ENCODE measurements at places on chromosomes 11 and 22.
A peak's percentile ranks its signal among the peaks of the same experiment; 100 is the strongest.

GRCh38 chr11:57711414-57712255 lies at the start of gene MED19:
TSS of gene MED19 (minus strand) at chr11:57712215. CDS start at chr11:57712179, 36 bp downstream.
- no peak for DNase-seq

DNA sequence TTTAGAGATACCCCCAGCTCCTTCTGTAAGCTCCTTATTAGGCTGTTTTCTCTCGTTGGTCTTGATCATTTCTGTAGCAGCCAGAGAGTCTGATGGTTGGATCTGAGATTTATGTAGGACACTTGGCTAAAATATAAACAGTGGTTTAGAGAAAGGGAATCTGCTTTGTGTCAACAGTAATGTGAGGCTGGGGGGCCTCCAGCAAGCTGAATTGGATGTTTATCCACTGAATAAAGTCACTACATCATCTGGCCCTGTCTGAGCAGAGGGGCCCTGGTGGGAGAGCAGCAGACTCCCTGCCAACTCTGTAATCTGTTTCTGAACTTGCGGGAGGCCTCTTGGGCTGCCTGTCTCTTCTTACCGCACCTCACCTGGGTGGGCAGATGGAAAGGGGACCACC lies 328.5 kb upstream of the PLET1 start:
- DNase-seq, result no peak

GRCh38 chr11:128213461-128213860 lies 373.9 kb downstream of the ETS1 start:
- DNase-seq, result no peak

DNA sequence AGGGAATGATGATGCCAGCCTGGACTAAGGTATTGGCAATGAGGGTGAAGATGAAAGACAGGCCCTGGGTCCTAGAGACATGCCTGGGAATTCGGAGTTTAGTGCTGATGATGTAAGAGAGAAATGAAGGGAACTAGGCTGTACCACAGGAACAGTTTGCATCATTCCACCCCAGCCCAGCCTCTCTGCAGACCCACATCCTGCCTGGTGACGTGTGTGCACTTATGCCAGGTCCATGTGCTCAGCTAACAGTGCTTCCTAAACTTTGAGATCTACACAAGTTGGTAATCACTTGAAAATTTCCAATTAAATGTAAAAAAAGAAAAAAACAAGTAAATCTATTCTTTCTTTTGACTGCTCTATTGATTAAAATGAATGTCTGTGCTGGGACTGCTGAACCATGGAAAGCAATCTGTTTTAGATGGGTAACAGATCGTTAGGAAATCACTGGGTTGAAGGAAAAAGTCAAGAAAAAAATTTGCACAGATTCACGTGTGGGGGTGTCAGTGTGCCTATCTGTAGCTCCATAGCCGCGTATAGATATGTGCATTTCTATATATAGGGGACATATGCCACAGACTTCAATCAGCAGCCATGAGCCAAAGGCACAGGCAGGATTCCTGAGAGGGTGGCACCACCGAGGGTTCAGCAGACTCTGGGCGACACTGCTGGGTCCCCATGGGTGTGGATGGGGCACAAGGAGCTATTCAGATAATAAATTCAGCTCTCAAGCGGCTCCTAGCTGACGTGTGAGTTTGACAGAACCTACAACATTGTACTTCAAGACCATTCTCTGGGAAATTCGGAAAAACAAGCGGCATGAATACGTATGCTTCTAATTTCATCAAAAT lies 131.1 kb upstream of the OPCML start:
- DNase-seq, result no peak

- DNase-seq, result no peak
Observed at GRCh38 chr11:36436064-36436463, 74.0 kb downstream of the TRAF6 start.

DNA sequence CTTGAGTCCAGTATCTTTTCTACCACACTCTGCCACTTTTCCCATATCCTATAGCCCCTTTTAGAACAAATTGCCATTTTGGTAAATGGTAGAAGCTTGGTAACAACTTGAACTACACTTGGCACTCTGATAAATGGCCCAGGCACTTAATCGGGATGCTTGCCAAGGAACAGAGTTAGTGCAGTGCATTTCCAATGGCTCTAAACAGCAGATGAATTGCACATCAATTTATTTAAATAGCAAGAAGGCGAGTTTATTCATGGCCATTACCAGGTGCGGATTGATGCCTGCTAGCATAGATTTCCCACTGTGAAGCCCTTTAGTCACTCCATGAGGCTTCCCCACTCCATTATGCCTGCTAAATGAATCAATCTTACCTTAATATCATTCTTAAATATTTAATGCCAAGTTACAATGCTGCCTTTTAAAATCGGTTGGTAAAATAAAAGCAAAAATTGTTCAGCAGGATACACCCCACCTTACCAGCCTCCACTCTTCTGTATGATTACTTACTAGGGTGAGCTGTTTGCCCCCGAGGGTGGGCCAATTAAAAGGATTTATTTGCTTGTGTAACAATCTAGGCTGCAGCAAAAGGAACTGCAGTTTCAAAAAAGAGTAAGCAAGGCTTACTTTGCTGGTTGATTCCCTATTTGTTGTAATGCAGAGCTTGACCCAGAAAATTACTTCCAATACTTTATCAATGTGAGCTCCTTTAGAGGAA lies 136.0 kb upstream of the ARHGAP42 start:
- DNase-seq, result no peak

DNA sequence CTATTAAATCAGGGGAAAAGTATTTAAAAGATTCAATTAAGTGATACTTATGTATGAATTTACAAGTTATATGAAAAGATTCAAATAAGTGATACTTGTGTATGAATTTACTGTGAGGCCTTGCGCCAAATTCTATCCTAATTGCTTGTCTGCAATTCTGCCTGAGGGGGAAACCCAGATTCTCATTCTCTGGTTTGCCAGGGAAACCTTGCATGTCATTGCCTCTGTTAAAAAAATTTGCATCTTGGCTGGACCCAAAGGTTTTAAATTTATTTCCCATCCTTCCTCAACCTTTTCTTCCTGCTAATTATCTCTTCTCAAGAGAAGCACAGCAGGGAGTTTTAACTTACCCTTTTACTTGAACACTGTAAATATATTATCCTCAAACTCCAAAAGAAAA lies 13.8 kb downstream of the OLFML1 start:
- no peak for DNase-seq

- DNase-seq, result no peak
Observed at GRCh38 chr22:31241200-31241599, 29.1 kb downstream of the LIMK2 start.

DNA sequence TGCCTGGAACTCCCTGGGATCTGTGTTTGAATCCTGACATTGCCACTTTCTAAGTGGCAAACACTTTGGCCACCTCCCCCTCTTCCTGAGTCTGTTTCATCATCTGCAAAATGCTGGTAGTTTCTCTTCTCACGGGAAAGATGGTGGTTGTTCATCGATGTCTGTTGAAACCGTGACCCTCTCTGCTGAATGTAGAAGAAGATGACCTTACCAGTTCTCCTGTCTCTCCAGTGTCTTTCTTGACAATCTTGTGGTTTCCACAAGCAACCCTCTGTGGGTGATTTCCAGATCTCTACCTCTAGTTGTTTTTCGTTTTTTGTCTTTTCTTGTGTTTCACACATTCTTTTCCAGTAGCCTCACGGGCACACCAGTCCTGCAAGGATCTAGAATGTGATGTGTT lies 27.5 kb downstream of the ZBTB16 start:
- no peak for DNase-seq

DNA sequence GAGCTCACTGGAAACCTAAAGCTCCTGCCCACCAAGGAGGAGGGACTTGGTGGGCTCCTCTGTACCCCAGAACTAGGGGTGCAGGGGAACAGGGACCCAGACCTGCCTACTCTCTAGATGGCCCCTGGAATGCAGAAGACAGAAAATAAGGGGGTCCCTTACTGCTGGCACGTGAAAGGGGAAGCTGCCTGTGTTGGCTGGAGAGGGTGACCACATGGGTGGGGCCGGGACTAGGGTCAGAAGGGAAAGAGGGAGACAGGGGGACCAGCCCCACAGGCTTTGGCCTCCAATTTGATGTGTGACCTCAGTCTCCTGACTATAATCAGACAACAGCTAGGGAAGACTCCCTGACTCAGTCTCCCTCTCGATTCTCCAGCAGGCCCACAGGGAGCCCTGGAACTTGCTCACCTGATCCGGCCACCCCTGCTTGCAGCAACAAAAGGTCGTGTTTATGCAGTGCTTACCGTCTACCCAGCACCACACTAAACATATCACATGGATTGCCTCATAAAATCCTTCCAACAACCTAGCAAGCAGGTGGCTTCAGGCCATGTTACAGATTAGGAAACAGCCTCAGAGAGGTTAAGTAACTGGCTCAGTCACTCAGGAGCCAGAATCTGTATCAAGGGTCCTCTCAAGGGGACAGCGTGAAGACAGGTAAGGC lies 10.2 kb downstream of the ARAP1 start:
- no peak for DNase-seq

DNA sequence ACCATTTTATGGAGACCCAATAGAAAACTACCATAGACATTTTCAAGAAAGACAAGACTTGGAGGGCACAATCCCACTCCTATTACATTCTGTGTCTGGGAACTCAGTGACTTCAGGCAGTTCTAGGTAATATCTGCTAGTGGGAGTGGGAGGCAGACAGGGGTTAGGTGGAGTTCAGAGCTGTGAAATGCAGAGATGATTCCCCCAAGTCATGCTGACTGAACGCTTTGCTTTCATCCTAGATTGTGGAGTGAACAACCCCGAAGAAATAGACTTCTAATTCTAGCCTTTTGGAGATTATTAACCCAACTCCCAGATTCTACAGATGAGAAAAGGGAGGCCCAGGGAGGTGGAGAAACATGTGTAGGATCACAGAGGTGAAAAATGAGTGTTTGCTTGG lies 437.8 kb upstream of the CADM1 start:
- DNase-seq, result no peak

- DNase-seq, result no peak
Observed at GRCh38 chr11:43021466-43021865, 290.3 kb upstream of the API5 start.

DNA sequence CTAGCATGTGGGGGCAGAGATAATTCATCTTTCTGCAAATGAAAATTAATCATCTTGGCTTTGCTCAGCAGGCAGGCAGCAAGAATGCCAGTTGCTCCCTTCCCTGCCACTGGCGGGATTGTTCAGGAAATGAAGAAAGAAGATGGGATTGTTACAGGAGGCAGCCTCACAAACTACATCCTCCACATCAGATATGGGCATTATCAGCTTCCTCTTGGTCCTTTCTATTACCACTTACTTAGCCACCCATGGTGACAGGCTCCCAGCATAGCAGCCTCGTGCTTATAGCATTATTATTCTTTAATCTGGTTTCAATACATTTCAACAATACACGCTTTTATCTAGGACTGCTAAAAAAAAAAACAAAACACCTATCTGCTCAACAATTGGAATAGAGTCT lies 461.6 kb upstream of the ISX start:
- DNase-seq, result no peak

DNA sequence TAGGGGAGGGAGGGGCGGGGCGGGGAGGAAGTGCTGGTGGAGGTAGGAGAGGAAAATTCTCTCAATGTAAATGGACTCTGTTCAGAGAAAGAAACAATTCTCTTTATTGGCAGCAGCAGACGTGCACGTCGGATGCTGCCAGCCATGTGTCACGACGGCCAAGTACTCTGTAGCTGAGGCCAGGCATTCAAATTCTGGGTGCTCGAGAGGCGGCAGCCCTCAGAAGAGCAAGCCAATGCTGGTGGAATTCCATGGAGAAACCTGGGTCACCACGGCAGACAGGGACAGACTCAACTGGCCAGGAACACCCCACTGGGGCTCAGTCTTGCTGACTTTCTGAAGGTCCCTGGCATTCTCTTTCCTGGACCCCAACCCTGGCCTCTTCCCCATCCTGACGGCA lies 90.8 kb downstream of the ABTB2 start:
- no peak for DNase-seq

GRCh38 chr11:29985248-29985647 lies 31.6 kb downstream of the KCNA4 start:
- DNase-seq, result no peak

- no peak for DNase-seq
Observed at GRCh38 chr22:24066865-24067264, 55.8 kb downstream of the CABIN1 start.

- no peak for DNase-seq
Observed at GRCh38 chr22:20111045-20111688, 4.7 kb upstream of the RANBP1 start.

GRCh38 chr11:129410395-129410960 lies 34.8 kb downstream of the BARX2 start:
- no peak for DNase-seq

- no peak for DNase-seq
Observed at GRCh38 chr22:30557243-30557642, 10.7 kb upstream of the SEC14L6 start.

DNA sequence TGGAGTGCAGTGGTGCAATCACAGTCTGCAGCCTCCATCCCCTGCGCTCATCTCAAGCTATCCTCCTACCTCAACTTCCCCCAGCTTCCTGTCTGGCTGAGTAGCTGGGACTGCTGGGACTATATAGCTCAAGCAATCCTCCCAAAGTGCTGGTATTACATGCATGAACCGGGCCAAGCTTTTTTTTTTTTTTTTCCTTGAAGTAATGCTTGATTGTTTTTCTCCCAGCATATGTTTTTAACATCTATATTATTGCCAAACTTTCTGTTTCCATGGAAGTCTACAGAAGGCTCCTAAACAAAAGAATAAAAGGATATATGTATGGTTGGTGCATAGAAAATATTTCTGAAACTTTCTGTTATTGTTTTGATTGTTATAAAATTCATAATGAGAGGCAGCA lies 853.6 kb downstream of the KCNA4 start:
- no peak for DNase-seq

DNA sequence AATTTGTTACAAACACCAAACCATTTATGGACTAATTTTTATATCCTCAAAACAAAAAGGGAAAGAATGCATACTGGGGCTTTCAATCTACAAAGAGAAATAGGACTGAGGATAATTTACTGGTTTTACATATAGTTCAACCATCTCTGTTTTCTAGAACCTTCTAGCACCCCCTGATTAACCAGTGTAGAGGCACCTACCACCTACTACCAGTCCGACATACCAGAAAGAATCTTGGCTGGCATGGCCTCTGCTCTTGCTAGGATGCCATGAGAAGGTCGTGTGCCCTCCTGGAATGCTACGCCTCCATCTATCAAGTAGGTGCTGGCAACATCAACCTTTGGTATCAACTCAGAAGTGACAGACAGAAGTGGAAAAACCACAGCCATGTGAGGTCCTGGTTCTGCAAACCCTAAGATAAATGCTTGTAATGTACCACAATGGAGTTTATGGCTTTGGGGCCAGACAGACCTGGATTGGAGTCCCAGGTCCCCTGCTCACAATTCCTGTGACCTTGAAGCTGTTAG lies 28.2 kb downstream of the MYH9 start:
- DNase-seq, result no peak

GRCh38 chr11:69920345-69921127 lies 101.3 kb upstream of the FGF3 start:
- no peak for DNase-seq

GRCh38 chr11:5624489-5625279 lies at the start of gene TRIM34:
TSS of gene TRIM34 (plus strand) at chr11:5625001. CDS start at chr11:5632332, 7,331 bp downstream.
- no peak for DNase-seq

GRCh38 chr11:23318670-23319069 lies 458.4 kb upstream of the CCDC179 start:
- no peak for DNase-seq

GRCh38 chr11:113896156-113896879 lies 8.3 kb upstream of the HTR3B start:
- DNase-seq, result peak; percentile 19

All from NCI-H524 treated with DMSO at 0.1 percent for 48 hours (cell line).